Ascending aorta (tissue), 2 donors: ENCODE measurements at places on chromosomes 7 and 10.
A peak's percentile ranks its signal among the peaks of the same experiment; 100 is the strongest.

DNA sequence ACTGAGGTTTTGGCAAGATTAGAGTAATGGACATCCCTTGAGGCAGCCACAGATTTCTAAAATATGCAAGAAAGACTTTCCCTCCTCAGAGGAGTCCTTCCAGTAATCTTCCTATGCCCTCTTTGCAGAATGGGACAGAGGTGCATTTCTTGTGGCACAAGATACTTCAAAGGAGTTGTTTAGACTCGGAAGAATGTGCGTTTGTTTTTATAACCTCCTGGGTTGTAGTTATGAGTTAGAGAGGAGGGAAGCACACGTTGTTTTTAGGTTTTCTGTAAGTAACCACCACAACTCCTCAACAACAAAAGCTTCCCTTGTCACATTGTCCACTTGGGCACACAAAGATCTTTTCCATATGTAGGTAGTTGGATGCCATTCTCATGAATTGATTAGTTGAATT lies 78.1 kb upstream of the GLI3 start:
- no peaks in the 10 kb centered on the region for H3K4me1 ChIP-seq
- no peak overlapping the region for H3K27ac ChIP-seq
- no peaks in the 10 kb centered on the region for H3K36me3 ChIP-seq
- no peak for DNase-seq
- no peaks in the 10 kb centered on the region for H3K27me3 ChIP-seq
- no peak overlapping the region for H3K4me3 ChIP-seq

DNA sequence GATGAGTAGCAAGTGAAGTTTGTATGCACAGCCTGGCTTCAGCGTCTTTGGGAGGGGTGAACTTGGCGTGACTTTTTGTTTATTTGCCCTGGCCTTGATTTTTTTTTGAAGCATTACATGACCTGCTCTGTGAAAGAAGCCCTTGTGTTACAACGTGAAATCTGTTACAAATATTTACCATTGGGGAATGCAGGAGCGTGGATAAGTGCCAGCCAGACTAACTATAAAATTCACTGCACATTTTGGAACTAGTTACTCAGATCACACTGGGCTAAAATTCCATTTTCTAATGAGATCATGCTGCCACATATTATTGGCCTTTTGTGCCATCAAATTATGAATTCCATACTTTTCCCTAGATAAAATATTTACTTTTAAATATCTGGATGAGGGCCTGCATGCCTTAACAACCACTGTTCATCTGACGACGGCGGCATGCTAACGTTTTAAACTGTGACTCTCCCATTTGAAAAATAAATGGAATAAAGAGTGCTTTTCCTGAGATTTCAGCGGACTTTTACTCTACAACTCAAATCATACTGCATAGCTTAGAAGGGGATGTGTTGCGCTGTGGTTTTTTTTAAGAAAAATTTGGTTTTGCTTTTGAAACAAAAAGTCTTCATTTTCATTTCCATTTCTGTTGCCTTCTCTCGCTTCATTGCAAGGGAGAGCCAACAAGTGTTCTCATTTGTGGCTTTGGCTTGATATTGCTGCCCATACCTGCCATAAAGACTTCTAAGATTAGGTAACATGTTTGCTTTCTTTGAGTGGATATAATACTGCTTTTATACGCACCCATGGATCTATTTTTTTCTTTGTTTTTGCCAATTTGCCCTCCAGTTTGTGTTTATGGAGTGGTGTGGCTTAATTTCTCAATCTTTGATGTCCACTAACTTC lies 352.2 kb downstream of the TFEC start:
- H3K27me3 ChIP-seq = no peaks in the 10 kb centered on the region
- no peak for DNase-seq
- no peaks in the 10 kb centered on the region for H3K4me1 ChIP-seq

GRCh38 chr10:61792921-61793320 lies 108.6 kb upstream of the ARID5B start:
- H3K27ac ChIP-seq = no peak overlapping the region
- H3K4me1 ChIP-seq = peaks cover 18% of the 10 kb centered on the region

GRCh38 chr10:20644421-20644820 lies 252.7 kb downstream of the NEBL start:
- no peaks in the 10 kb centered on the region for H3K27me3 ChIP-seq
- H3K4me1 ChIP-seq = no peaks in the 10 kb centered on the region
- DNase-seq = no peak
- H3K27ac ChIP-seq = no peak overlapping the region

DNA sequence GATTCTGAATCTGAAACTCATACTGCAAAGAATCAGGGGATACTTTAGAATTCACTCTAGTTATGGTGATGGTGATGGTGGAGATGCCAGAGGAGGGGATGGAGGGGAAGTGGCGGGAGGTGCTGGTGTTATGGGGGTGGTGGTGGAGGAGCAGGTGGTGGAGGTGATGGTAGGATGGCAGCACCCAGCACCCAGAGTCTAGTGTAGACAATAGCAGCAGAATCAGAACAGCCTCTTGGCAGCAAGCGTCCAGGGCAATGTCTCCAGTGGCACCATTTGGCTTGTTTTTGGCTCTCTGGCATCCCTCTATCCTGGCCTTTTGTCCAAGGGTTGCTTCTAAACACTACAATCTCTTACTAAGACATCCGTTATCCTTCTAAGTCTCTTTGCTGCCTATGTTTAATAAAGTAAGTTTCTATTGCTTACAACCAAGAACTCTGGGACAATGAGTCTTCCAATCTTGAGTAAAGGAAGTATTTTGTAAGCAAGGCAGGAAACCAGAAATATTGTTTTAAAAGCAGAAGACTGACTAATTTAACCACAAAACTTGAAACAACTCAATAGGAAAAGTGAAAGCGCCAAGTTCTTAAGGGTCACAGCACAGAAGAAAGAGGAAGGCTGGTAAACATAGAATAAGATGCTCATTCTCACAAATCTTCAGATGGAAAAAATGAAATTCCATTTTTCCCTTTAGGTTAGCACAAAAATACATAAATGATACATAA lies 42.4 kb upstream of the GDF10 start:
- H3K4me3 ChIP-seq = no peak overlapping the region
- H3K27ac ChIP-seq = no peak overlapping the region
- no peaks in the 10 kb centered on the region for H3K36me3 ChIP-seq
- peaks cover 6% of the 10 kb centered on the region for H3K4me1 ChIP-seq
- no peaks in the 10 kb centered on the region for H3K27me3 ChIP-seq
- DNase-seq = no peak

DNA sequence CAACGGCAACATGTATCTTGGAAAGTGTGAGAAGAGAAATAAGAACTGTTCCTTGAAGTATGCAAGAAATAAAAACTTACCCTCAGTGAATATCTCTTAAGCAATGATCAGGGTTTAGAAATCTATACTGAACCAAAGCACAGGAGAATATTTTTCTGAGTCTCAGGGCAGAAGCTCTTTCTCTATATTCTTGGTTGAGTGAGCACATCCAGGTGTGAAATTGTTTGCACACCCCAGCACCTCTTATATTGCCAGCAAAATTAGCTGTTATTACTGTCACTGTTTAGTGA lies 8.4 kb downstream of the DLX6 start:
- no peak overlapping the region for H3K27ac ChIP-seq
- DNase-seq = no peak

DNA sequence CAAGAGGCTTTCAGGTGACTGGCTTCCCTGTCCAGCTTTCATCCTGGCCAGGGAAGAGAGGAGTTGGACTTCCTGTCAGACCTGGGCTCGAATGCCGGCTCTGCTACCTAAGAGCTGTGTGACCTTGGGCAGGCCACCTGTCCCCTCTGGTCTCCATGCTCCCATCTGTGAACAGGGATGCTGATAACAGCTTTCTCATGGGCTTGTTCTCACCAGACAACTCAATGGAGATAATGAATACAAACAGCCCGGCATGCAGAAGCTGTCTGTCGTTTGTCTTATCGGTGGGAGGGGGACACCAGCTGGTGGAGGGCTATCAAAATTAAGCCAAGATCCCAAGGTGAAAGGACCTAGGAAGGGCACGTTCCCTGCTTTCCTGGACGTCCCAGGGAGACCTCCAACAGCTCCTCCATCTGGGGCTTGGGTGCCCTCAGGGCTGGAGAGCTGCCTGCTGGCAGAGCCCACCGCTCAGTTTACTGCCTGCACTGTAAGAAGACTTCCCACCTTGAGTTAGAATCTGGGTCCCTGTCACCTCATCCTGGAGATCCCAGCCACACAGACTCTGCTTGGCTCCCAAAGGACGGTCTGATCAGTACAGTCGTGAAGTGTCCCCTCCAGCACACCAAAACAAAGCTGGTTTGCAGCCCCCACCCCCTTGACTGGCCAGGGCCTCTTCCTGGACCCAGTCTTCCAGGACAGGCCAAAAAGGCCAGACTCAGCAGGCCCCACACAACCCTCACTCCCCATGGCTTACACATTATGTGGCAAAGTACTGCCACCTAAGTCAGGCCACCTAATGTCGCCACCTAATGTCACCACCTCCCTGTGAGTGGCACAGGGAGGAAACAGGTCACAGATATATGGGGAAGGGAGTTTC lies 40.9 kb downstream of the PPIF start:
- H3K4me3 ChIP-seq = no peak overlapping the region
- DNase-seq = peak; percentile 2
- H3K27ac ChIP-seq = peak overlapping the region; percentile 14
- no peaks in the 10 kb centered on the region for H3K4me1 ChIP-seq
- H3K27me3 ChIP-seq = no peaks in the 10 kb centered on the region

DNA sequence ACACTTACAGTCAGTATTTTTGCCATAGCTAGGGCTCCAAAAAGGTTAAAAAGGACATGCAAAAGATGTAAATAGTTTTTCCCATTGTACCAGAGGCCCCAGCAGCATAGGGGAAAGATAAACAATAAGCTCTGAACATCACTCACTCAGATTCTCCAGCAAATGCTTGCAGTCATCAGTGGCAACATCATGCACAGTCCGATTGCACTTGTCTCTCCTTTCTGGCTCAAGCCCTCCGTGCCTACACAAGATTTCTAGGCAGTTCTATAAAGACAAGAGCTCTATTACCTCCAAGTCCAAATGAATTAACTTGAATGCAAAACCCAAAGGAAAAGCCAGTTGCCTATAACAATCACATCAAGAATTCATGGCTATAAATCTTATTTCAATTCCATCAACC lies 106.3 kb downstream of the CTTNBP2 start:
- H3K27ac ChIP-seq = no peak overlapping the region
- no peaks in the 10 kb centered on the region for H3K36me3 ChIP-seq
- no peak overlapping the region for H3K4me3 ChIP-seq
- DNase-seq = no peak

GRCh38 chr7:107492875-107493274 lies 23.0 kb downstream of the GPR22 start:
- H3K4me3 ChIP-seq = no peak overlapping the region
- DNase-seq = no peak
- no peaks in the 10 kb centered on the region for H3K4me1 ChIP-seq
- no peak overlapping the region for H3K27ac ChIP-seq
- no peaks in the 10 kb centered on the region for H3K27me3 ChIP-seq

DNA sequence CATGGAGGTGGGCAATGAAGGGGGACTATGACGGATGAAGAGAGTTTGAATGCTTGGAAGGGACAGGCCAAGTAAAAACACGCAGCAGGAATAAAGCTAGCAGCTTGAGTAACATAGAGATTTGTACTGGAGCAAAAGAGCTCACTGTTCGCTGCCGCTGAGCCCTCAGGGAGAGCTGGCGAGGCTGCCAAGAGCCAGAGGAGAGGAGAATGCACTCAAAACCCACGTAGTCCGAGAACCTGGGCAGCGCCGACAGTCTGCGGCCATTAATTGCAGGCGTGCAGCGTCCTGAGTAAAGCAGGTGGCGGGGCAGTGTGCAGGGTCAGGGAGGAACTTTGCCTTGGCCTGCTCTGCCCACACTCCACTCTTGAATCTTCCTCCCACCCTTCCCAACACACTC lies 68.2 kb downstream of the SLC37A3 start:
- no peaks in the 10 kb centered on the region for H3K4me1 ChIP-seq
- H3K27ac ChIP-seq = no peak overlapping the region
- H3K4me3 ChIP-seq = no peak overlapping the region

DNA sequence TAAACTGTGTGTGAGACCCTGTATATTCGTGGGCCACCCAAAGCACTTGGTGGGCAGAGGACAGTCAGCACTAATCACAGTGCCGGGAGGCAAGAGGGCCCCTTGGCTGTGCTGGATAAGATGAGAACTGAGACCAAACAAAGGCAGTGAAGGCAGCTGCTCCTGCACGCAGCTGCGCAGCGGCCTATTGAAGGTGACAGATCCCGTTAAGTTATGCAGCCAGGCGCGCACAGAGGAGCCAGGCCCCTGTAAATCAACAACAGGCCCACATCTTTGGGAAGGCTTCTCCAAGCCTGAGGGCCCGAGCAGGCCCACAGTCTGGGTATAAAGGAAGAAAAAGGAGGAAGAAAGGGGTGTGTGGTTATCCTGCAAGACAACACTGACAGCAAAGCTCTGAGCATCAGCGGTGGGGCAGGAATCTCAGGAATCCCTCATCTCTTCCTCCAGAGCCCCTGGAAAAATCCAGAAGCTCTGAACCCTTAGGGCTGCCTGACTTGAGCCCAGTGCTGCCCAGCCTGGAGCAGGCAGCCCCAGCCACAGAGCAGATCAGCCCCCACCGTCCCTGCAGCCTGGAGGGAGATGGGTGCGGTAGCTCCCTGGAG lies 154.2 kb downstream of the ARHGAP12 start:
- no peaks in the 10 kb centered on the region for H3K36me3 ChIP-seq
- no peak overlapping the region for H3K27ac ChIP-seq
- H3K27me3 ChIP-seq = no peaks in the 10 kb centered on the region
- no peak overlapping the region for H3K4me3 ChIP-seq
- no peaks in the 10 kb centered on the region for H3K4me1 ChIP-seq

DNA sequence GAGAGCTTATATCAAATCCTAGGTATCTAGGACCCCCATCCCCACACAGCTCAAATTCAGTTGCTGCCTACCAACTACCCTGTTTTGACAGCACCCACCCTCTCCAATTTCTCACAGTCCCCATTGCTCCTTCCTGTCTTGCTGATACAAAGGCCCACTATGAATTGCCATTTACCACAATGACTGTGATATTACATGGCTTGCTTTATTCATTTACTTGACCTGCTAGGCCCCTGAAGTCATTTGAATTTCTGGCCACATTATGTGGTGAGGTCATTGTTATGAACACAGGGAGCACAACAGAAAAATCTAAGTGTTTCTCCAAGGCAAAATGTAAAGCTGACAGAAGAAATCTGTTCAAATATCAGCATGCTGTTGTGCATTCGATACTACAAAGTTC lies 101.4 kb downstream of the PPP1R17 start:
- no peak overlapping the region for H3K4me3 ChIP-seq
- no peak overlapping the region for H3K27ac ChIP-seq
- no peaks in the 10 kb centered on the region for H3K36me3 ChIP-seq
- no peaks in the 10 kb centered on the region for H3K4me1 ChIP-seq
- no peaks in the 10 kb centered on the region for H3K27me3 ChIP-seq
